Hepatocyte (in vitro differentiated cells): ENCODE measurements at places on chromosomes 4 and X.
A peak's percentile ranks its signal among the peaks of the same experiment; 100 is the strongest.

DNA sequence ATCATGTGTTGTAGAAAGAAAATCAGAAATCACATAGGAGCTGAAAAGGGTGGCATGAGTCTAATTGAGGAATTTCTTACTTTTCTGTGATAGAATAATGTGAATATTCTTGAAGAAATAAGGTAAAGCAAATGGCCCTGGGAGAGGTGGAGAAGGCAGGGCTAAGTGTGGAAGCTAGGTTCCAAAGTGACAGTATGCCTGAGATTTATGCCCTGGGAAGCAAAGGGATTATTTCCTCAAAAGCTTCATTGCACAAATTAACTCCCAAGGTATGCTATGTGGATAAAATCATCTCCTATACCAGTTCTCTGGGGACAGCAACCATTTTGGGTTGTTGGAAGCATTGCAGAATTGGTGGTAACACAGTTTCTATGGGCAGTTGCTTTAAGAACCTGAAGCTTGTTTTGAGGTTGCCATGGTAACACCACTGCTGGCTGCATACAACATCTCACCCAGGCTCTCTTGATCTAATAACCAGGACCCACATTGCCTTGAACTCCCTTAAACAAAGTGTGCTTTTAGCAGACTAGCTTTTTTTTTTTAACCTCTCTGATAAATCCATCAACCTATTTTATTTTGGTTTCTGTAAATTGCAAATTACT is 21.0 kb downstream of the MAOA start:
- peak; percentile 58 for DNase-seq

- no peak for DNase-seq
These were observed 148.0 kb upstream of the STX18 start for GRCh38 chr4:4689694-4690440.

DNA sequence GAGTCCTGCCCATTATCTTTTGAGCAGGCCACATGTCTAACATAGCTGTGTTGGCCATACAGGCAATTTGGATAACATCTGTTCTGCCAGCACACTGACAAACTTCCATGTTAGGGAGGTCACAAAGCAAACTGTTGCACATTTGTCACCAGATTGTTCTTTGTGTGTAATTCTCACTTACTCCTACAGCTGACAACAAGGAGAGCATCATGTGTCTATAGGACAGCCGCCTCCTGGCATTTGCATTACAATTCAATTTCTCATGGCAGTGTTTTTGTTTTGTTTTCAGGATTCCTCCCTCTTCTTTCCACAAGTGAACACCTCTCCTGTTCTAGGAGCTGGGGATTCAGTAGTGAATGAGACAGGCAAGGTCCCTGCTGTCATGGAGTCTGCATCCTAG is 94.3 kb upstream of the LEF1 start:
- no peak for DNase-seq

DNA sequence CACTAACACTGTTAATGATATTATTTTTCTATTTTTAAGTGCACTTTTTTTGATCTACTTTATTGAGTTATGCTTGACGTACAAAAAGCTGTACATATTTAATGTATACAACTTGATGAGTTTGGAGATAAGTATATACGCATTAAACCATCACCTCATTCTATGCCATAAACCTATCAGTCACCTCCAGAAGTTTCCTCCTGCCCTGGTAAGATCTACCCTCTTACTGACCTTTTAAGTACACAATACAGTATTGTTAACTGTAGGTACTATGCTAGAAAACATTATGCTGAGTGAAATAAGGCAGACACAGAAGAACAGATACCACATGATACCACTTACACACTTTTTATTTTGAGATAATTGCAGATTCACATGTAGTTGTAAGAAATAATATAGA is 36.9 kb downstream of the INTS6L start:
- no peak for DNase-seq

DNA sequence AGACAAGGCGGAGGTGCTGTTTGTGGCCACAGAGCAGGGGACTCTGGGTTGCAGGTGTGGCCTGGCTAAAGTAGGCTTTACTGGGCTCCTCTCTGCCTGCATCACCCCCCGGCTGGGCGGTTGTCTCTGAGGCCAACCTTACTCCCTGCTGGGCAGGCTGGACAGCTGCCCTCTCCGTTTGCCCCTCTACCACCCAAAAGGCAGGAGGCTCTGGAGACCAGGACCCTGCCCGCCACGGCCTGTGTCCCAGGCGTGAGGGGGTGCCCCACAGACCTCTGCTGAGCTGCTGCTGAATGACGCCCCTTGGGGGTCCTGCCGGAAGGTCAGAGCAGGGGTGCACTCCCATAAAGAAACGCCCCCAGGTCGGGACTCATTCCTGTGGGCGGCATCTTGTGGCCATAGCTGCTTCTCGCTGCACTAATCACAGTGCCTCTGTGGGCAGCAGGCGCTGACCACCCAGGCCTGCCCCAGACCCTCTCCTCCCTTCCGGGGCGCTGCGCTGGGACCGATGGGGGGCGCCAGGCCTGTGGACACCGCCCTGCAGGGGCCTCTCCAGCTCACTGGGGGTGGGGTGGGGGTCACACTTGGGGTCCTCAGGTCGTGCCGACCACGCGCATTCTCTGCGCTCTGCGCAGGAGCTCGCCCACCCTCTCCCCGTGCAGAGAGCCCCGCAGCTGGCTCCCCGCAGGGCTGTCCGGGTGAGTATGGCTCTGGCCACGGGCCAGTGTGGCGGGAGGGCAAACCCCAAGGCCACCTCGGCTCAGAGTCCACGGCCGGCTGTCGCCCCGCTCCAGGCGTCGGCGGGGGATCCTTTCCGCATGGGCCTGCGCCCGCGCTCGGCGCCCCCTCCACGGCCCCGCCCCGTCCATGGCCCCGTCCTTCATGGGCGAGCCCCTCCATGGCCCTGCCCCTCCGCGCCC is 920 bp downstream of the HTT-AS start:
- DNase-seq = no peak

DNA sequence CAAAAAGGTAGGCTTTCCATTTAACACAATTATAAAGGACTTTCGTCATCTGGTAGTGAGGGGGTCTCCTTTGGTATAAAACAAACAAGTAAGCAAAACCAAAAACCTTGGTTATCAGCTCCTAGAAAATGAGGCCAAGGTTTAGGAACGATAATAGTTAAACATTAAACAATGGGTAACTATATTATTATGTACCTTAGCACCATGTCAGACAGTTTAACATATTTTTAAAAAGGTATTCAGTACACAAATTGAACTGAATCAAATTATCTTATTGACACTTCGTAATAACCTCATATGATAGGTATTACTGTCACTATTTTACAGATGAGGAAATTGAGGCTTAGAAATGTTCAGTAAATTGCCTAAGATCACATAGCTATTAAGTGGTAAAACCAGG is 32.1 kb upstream of the RAB9B start:
- DNase-seq = no peak

- DNase-seq = peak; percentile 77
These were observed 2214.5 kb upstream of the TENM3 start for GRCh38 chr4:180028682-180029081.

- DNase-seq = no peak
These were observed 175.3 kb downstream of the TSPAN5 start for GRCh38 chr4:98482847-98483806.

GRCh38 chr4:186445040-186445439 is 110.3 kb downstream of the MTNR1A start:
- DNase-seq = no peak

GRCh38 chrX:97563531-97564133 is 679.9 kb downstream of the RPA4 start:
- peak; percentile 55 for DNase-seq

GRCh38 chr4:40281913-40282312 is 53.2 kb upstream of the CHRNA9 start:
- no peak for DNase-seq
